Dermis blood vessel endothelial cell (primary cell): ENCODE measurements at places on chromosomes 6 and 20. TPM values are rescaled to one million over a fixed set of nuclear protein-coding genes. Genes with fewer than 3 reads are reported as not detected.

GRCh38 chr6:14313248-14313647, 195.7 kb downstream of the CD83 start:
- DNase-seq, result no peak

DNA sequence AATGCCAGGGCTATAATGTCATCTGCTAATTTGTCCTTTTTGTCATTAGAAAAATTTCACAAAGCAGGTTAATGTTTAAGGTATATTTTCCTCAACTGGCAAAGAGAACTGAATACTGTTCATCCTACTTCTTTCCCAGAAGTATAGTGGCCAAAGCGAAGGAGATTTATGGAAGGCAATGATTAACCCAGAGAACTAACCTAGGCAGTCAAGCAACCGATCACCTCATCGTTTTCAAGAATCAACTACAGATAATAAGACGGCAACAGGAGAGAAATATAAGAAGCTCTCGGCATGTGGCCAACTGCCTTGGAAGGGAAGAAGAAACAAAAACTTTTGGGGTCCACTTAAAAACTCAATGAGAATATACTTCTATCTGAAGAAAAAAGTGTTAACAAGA, 38.2 kb downstream of the REV3L start:
- no peak for DNase-seq

- peak; percentile 17 for DNase-seq
These were observed 17.5 kb upstream of the IRF4 start for GRCh38 chr6:373773-374724.

GRCh38 chr6:45566882-45567281, 189.1 kb upstream of the SUPT3H start:
- DNase-seq, result no peak

DNA sequence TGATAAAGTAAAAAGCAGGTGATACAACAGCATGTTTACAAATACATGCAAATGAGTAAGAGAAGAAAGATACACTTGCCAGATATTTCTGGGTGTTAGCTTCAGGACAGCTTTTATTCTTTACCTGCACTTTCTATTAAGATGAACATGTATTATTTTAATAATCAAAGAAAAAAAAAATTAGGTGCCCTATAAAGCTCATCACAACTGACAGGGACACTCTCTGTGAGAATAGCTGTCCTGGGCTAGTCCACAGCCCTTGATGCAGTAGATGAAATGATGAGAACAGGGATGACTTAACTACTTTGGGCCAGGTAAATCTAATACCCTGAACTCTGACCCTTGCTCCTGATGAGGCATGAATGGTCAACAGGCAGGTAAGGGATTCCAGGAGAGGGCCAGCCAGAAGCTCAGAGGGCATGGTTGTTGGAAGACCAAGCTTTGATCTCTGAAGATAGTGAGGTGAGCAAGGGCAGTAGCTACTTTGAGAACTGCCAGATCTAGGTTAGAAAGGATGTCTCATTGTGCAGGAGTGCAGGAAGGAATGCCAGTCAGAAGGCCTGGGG, 15.6 kb downstream of the NSFL1C start:
- no peak for DNase-seq

GRCh38 chr6:43495409-43495941, 14.7 kb downstream of the LRRC73 start:
- DNase-seq, result peak; percentile 19

DNA sequence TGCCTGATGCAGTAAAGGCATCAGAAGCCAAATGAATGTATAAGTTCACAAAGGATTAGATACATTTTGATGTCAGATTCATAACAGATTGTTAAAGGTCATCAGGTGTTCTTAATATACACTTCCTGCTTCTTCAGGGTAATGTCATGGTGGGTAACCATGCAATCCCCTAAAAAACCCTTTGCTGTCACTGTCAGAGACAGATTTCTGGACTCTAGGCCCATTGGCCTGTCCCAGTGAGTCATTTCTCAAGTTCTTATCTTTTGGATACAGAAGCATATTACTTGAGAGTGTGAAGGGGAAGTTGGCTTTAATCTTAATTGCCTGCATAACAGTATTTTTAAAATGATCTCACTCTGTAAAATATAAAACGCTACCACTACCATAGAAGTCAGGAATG, 895.6 kb upstream of the MAP3K7 start:
- DNase-seq, result peak; percentile 81

The CDS2 gene
- total RNA-seq, result 71.5 and 105 TPM in 2 replicates

The POPDC3 gene
- total RNA-seq, result 0.17 TPM in 1 of 2 replicates, not detected in the other

GRCh38 chr6:22363714-22364239, 66.9 kb upstream of the PRL start:
- peak; percentile 3 for DNase-seq

GRCh38 chr20:47801759-47802158, 16.5 kb upstream of the SULF2 start:
- DNase-seq, result no peak

DNA sequence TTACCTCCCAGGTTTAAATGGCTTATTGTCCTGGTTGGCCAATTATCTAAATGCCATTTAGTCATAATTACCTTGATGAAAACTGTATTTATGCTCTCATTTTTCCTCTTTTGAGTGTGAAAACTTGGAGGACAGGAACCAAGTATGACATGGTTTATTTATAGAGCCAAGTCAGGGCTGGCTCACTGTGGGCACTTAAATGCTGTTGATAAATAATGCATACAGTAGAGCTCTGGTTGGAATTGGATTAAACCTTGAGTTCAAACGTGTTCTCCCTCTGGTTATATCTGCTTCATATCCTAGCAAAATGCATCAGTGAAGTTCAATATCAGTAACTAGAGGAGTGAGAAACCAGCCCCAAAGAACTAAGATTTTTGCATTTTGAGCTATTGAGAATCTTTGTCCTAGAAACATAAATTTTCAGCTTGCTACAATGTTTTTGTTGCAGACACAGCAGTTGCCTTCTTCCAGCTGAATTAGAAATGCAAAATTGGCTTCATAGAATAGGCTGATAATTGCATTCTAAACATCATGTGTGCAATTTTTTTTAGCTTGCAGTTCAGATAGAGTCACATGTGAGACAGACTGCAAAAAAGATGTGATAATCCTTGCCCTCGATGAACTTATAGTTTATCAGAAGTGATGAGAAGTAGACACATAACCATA, 255.8 kb downstream of the BTBD3 start:
- DNase-seq, result no peak

DNA sequence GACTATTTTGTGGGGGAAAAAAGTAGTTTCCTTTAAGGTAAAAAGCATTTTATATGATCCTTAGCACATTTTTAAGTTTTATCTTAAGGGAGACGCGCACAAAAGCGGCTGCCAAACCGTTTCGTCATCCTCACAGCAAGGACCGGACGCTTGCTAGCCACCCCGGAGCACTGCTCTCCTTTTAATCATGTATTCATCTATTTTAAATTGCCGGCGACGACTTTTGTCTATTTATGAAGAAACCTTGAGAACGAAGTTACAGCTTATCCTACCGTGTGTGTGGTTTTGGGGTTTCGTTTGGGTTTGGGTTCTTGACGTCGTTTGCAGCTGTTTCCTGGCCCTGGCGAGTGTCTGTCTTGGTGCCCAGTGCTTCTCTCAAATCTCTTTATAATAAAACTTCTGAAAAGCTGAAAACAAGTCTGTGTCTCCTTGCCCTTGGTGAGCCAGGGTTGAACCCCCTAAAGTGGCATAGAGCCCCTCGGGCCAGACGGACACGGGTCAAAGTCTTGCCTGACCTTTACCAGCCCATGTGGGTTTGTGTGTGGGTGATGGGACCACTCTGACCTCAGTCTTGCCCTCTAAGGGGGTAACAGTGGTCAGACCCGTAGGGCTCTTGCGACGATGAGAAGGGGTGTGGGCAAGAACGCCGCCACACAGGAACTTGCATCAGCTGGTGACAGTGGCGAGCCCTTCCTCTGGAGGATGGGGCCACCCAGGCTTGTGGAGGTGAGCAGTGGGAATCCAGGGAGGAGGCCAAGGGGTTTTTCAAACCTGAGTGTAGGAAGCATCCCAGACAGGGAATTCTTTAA, 117.6 kb downstream of the JPH2 start:
- DNase-seq, result no peak

- no peak for DNase-seq
These were observed 71.8 kb upstream of the DSP start for GRCh38 chr6:7469696-7470095.

DNA sequence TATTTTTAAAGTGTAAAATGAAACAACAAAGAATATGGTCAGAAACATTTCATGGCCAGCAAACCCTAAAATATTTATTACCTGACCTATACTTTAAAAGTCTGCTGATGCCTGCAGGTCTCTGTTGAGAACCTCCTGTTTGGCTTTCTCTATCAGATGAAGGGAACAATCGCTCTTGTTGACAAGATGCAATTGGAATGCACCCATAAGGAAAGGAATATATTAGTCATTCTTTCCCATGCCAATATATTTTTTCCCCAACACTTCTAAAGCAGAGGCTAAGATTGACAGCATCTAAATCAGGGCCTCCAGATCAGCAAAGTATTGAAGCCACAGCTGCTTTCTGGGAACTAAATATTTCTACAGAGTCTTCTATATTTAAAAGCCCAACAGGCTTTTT, 897.8 kb downstream of the EPHA7 start:
- DNase-seq, result peak; percentile 90

DNA sequence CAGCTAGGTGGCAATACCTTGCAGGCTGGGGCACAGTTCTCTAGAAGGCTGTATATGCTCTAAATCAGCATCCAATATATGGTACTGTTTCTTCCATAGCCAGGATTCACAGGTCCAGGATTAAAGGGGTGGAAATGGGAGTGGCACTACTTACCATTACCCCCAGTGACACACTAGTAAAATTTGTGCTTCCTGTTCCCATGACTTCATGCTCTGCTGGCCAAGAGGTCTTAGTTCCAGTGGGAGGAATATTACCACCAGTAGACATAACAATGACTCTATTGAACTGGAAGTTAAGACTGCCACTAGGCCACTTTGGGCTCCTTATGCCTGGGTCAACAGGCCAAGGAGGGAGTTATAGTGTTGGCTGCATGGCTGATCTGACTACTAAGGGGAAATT, 174.3 kb upstream of the TNFAIP3 start:
- DNase-seq, result peak; percentile 24

DNA sequence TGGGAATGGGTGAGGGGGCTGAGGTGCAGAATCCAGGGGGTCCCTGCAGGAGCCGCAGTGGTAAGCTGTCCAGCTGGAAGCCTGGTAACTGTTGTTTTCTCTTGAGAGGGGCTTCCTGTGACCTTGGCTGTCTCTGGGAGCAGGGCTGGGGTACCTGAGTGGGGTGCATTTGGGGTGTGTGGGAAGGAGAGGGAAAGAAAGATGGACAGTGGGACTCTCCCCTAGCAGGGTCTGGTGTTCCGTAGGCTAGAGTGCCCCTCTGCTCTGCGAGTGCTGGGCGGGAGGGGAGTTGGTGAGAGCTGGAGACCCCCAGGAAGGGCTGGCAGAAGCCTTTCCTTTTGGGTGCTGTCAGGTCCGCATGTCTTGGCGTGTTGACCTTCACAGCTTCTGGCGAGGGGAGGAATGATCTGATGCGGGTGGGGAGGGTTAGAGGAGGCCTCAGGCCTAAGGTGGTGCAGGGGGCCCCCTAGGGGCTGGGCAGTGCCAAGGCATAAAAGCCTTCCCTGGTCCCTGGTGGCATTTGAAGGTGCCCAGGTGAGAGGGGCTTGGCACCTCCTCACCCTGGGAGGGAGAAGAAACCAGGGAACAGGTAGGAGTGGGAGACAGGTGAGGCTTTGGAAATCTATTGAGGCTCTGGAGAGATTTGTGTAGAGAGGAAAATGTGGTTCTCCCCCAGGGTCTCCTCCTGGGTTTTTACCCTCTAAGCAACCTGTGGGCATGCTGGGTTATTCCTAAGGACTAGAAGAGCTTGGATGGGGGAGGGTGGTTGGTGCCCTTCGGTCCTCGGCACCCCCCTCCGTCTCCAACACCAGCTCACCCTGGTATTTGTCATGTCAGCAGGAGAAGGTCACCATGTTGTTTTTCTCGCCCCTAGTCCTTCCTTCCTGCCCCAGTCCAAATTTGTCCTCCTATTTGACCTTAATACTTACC, 3.3 kb downstream of the VEGFA start:
- peak; percentile 70 for DNase-seq

The ENPP3 gene
- total RNA-seq, result 0.19 and 0.85 TPM in 2 replicates

DNA sequence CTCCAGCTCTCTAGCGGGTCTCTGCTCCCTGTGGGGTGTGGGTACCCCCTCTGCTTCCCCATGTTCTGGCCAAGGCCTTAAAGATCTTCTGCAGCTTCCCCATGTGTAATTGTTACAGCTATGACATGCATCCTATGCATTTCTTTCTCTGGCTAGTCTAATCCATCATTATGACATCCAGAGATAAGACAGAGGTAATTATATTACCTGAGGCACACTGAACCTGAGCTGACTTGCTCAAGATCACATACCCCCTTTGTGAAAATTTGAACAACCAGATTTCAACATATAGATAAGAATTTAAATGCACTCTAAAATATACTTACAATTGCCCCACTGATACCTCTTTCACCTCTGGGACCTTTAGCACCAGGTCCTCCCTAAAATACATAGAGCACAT, 102.4 kb downstream of the COL12A1 start:
- no peak for DNase-seq

- DNase-seq, result no peak
These were observed 3.6 kb upstream of the CSTL1 start for GRCh38 chr20:23435626-23436539.

DNA sequence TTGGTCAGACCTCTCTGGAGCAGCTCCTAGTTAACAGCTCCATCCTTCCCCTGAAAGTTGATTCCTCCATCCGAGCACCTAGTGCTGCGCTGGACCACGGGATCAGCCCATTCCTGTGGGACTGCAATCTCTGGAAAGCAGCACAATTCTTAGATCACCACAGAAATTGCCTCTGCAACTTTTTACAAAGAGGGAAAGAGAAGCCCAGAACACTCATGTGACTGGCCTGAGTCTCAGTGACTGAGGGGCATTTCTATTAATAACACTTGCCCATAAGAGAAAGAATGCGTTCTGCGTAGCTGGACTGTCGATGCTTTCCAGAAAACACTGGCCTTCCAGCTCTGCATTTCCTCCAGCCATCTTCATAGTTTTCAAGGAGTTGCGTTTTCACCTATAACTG, 18.3 kb downstream of the MPC1 start:
- no peak for DNase-seq

- DNase-seq, result peak; percentile 11
These were observed 154.0 kb downstream of the TRIM27 start for GRCh38 chr6:28769626-28770402.

GRCh38 chr20:60900618-60901017, 351.4 kb upstream of the CDH4 start:
- DNase-seq, result no peak

The MOG gene
- not detected in 2 replicates for total RNA-seq

The ZDHHC14 gene
- 24.1 and 32.8 TPM in 2 replicates for total RNA-seq

GRCh38 chr6:137851669-137852068, 15.4 kb upstream of the TNFAIP3 start:
- DNase-seq, result no peak

- DNase-seq, result no peak
These were observed 545 bp upstream of the VSX1 start for GRCh38 chr20:25082498-25082873.
